ENCODE measurements at places on chromosomes 2 and 18. TPM values are rescaled to one million over a fixed set of nuclear protein-coding genes. Genes with fewer than 3 reads are reported as not detected.

The STAT4 gene
- total RNA-seq = 0.48 TPM

The PHOSPHO2 gene
- 12.2 TPM for total RNA-seq

The LYG2 gene
- total RNA-seq = not detected

The YES1 gene
- 48.8 TPM for total RNA-seq

The MARCO gene
- not detected for total RNA-seq

The C2orf66 gene
- not detected for total RNA-seq

The CACNB4 gene
- total RNA-seq = 0.12 TPM

The ST8SIA5 gene
- 0.03 TPM for total RNA-seq

The C2orf76 gene
- 19.6 TPM for total RNA-seq

The ALPI gene
- total RNA-seq = not detected

The EN1 gene
- 1.8 TPM for total RNA-seq
